Breast epithelium (tissue), 4 donors: ENCODE measurements at places on chromosomes 3 and 15. TPM values are rescaled to one million over a fixed set of nuclear protein-coding genes. Genes with fewer than 3 reads are reported as not detected.

The SLC7A14 gene
- not detected for total RNA-seq

The C3orf52 gene
- total RNA-seq = 0.64 TPM

The PIF1 gene
- 0.44 TPM for total RNA-seq

The ALS2CL gene
- total RNA-seq = 20.6 TPM

The KCNAB1 gene
- total RNA-seq = 3.9 TPM

The ESYT3 gene
- total RNA-seq = 2.3 TPM

The CCR4 gene
- 0.32 TPM for total RNA-seq

The ATP8B4 gene
- total RNA-seq = 7.9 TPM

The CYP1A1 gene
- 0.80 TPM for total RNA-seq

The UBAP1L gene
- total RNA-seq = 3.7 TPM

The C3orf80 gene
- total RNA-seq = 0.15 TPM

The EFHB gene
- total RNA-seq = 2.6 TPM

The ZIC1 gene
- 2.0 TPM for total RNA-seq

The CDCP1 gene
- total RNA-seq = 1.9 TPM

The HACL1 gene
- total RNA-seq = 40.3 TPM

The CCDC39 gene
- 0.32 TPM for total RNA-seq

The CCR9 gene
- total RNA-seq = not detected

The MYZAP gene
- 23.0 TPM for total RNA-seq

The GPR171 gene
- total RNA-seq = 7.2 TPM

The FSD2 gene
- total RNA-seq = 1.6 TPM

The SCAANT1 gene
- total RNA-seq = not detected

The SV2B gene
- total RNA-seq = 0.44 TPM
